ENCODE measurements at places on chromosomes 11 and 22. TPM values are rescaled to one million over a fixed set of nuclear protein-coding genes. Genes with fewer than 3 reads are reported as not detected.
A peak's percentile ranks its signal among the peaks of the same experiment; 100 is the strongest.

KRTAP5-10 gene
- not detected for total RNA-seq

UBXN1 gene
- 205 TPM for total RNA-seq

OR4A16 gene
- total RNA-seq, result not detected

CSKMT gene
- total RNA-seq, result 17.0 TPM

HTR3A gene
- total RNA-seq, result not detected

POU2AF1 gene
- total RNA-seq, result not detected

HEPHL1 gene
- total RNA-seq, result not detected

GRCh38 chr11:5624489-5625279 lies at the start of gene TRIM34:
TRIM34 (plus strand) TSS chr11:5625001; CDS start chr11:5632332, 7,331 bp downstream.
- peak; percentile 33 for DNase-seq

DNA sequence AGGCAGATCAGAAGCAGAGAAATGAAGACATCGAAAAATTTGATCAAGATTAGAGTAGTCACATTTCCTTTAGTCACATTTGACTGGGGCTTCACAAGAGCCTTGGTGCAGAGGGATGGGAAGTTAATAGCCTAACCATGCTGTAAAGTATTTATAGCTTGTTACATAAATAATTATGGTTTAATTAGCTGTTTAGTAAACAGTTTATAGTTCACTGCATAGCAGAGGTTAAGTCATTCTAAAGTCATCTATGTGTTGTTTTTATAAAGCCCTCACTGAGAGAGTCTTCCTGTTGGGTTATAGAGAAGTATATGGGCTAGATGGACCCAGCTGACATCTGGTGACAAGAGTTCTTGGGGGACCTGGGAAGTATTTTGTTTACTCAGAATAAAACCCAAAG lies 47.1 kb downstream of the INSC start:
- no peak for DNase-seq

- no peak for DNase-seq
Observed at GRCh38 chr11:58691675-58692074, 40.1 kb downstream of the GLYAT start.

DNA sequence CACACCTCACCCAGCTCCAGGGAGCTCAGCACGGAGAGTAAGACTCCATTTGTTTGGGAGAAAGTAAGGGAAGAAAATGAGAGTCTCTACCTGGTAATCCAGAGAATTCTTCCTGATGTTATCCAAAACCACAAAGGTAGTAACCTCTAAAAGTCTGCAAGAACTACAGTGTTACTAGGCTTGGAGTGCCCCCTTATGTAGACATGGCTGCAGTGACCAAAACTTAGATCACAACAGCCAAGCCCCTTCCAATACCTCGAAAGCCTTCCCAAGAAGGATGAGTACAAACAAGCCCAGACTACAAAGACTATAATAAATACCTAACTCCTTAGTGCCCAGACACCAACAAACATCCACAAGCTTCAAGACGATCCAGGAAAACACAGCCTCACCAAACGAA lies 4.9 kb downstream of the UBE2L6 start:
- no peak for DNase-seq

GRCh38 chr22:50476868-50477267 lies 2.0 kb upstream of the SBF1 start:
- DNase-seq, result no peak

DNA sequence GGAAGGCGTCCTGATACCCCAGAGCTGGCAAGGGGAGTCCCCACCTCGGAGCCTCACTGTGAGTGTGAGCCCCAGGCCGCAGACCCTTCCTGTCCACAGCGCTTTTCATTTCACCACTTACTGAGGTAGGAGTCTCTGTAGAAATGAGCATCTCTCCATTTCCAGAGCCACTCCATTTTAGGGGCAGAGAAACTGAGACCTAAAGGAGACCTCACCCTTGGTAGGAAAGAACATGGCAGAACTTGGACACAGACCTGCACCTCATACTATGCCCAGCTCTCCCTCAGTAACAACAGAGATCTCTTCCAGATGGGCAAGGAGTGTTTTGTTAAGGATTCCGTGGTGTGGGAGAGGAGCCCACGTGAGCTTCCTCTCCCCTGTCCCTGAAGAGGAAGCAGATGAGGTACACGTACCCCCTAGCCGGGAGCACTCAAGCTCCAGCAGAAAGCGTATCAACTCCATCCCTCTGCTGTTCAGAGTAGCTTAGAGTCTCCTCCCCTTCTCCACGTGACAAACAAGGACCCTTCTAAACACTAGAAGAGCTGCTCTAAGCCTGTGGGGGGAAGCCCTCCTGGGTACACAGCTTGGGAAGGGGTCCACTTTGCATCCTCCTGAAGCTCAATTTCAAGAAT lies 532 bp upstream of the VSIG2 start:
- DNase-seq, result no peak

GRCh38 chr11:125481531-125481930 lies 14.5 kb downstream of the FEZ1 start:
- no peak for DNase-seq

GRCh38 chr22:46524203-46524740 lies 13.1 kb downstream of the CELSR1 start:
- DNase-seq, result no peak

DNA sequence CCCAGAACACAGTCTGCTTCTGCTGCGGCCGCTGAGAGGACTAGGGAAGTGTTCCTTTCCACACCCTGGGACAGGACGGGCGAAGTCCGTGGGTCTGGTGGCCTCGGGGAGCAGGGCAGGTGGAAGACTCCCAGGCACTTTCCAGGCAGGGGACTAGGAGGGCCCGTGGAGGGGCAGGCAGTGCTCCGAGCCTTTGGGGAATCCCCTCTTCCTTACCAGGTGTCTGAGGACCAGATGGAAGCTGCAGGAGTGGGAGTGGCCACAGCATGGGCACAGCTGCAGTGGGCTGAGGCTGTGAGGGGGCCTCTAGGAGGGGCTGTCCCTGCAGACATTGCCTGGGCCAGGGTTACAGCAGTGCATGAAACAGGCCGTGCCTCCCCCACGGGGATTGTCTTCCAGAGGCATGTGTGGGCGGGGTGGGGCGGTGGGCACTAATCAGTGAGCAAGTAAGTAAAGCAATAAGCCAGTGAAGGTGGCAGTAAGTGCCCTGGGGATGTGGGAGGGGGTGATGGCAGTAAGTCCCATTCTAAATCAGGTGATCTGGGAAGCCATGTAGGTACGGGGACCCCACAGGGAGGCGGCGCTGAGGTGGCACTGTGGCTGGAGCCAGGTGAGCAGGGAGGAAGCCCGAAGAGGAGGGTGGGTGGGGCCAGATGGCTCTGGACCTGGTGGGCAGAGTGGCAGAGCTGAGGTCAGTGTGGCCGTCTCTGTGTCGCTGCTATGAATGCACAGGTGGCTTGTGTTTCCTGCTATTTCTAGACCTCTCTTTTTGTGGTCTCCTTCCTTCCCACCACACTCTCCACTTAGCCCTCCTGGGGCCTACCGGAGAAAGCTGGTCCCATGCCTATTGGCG lies 66.4 kb downstream of the CTTN start:
- no peak for DNase-seq

DNA sequence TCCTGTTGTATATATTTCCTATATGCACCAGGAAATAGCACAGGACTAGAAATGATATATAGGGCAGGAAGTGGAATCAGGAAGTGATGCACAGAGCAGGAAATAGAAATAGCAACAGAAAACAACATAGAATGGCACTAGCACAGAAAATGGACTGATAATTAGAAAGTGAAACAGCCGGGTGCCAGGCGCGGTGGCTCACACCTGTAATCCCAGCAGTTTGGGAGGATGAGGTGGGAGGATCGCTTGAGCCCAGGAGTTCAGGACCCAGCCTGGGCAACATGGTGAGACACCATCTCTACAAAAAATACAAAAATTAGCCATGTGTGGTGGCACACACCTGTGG lies 10.0 kb upstream of the RELT start:
- no peak for DNase-seq

DNA sequence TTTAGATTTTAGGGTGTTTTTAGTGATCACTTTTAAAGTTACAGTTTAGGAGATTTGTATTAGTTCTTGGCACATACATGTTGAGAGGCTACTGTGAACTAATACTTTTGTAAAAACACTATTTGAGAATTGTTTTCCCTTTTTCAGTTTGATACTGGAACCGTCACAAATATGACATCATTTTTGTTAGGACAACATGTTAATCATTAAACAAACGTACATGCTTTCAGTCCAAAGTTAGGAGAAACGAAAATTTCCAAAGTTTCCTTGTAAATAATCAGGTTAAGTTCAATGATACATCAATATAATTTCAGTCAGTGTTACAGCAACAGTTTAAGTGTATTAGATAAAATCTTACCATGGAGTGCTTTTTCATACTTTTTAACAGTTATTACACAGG lies 53.1 kb downstream of the SPECC1L start:
- no peak for DNase-seq

GRCh38 chr11:130118165-130118564 lies 41.4 kb upstream of the ST14 start:
- DNase-seq, result no peak

DNA sequence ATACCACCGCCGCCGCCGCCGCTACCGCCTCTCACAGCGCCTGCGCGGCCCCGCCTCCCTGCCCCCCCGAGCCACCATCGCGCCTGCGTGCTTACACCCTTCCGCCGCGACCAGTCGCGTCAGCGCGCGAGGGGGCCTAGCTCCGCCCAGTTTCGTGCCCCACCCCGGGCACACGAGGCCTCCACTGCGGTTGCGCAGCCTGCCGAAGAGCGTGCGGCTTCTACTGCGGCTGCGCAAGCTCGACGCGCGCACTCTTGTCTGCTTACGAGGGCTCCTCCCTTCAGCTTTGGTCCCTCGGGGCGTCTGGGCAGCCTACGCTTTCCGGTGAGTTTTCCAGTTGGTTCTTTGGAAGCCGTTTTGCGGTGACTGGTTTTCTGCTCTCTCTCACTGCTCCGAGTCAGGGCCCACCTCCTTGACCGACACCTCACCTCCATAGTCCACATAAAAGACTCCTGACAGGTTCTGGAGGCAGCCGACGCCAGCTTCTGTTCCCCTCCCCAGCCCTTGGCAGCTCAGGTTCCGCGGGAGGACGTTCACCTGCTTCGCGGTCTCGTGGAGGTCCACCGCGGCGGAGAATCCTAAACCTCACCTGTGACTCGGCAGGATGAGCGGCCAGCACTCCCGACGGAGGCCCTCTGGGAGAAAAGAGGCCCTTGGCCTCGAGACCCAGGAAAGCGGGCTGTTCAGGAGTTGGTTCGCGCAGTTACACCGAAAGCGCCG lies at the start of gene PITPNB:
TSS of gene PITPNB (minus strand) at position 35 of the 720 bp plus-strand sequence. CDS start 65 bp downstream, outside the sequence.
- DNase-seq, result peak; percentile 93

GRCh38 chr22:45877036-45877380 lies 100.0 kb downstream of the WNT7B start:
- DNase-seq, result no peak

DNA sequence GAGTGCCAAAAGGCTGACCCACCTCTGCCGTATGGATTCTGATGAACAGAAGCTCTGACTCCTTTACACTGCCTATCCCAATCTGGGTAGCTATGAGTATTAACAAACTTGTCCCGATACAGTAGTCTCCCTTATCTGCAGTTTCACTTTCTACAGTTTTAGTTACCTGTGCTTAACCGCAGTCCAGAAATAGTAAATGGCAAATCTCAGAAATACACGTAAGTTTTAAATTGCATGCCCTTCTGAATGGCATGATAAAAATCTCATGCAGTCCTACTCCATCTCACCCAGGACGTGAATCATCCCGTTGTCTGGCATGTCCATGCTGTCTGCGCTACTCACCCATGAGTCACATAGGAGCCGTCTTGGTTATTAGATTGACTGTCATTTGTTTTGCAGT lies 68.8 kb downstream of the SNX19 start:
- DNase-seq, result no peak

DNA sequence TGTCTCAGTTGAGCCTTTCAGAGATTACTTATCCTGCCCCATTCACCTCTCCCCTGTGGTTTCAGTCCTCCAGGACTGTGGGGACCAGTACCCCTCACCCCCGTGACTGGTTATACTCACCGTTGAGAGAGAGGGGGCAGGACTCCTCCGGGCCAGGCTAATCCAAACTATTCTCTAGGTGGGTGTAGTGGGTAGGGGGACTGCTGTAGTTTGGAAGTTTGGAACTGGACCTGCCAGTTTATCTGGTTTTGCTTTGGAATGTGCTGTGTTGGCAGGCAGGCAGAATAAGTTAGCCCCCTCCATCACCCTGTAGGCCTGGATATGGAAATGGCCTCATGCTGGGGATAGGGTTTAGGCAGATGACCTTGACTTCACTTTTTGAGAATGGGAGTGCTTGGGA lies 13.5 kb downstream of the TEAD1 start:
- no peak for DNase-seq

- no peak for DNase-seq
Observed at GRCh38 chr11:11430431-11430830, 77.4 kb upstream of the CSNK2A3 start.

GRCh38 chr22:50008151-50009040 lies 4.2 kb downstream of the IL17REL start:
- no peak for DNase-seq

GRCh38 chr22:35418088-35418487 lies 18.1 kb downstream of the MCM5 start:
- no peak for DNase-seq

DNA sequence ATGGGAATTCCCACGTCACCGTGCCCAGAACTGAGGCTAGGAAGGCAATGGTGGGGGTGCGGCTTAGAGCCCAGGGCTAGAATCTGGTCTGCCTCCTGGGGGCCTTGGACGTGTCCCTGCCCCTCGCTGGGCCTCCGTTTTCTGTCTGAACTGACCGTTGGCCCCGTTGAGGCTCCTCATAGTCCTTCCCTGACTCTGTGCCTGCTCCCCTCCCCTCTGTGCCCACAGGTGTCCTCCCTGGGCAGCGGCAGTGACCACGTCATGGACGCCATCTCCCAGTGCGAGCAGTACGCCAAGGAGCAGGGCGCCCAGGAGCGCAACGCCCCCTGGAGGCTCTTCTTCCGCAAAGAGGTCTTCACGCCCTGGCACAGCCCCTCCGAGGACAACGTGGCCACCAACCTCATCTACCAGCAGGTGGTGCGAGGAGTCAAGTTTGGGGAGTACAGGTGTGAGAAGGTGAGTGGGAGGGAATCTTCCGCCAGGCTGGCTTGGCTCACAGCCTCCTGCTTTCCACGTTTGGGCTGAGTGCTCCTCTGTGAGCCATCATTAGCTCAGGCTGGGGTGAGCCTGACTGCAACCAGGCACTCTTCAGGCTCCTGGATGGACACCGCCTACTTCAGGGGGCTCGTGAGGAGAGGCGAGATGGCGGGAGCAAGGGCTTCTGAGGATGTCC lies 63.9 kb downstream of the MYO7A start:
- DNase-seq, result no peak

- no peak for DNase-seq
Observed at GRCh38 chr11:80383655-80384054, 942.8 kb upstream of the TENM4 start.

DNA sequence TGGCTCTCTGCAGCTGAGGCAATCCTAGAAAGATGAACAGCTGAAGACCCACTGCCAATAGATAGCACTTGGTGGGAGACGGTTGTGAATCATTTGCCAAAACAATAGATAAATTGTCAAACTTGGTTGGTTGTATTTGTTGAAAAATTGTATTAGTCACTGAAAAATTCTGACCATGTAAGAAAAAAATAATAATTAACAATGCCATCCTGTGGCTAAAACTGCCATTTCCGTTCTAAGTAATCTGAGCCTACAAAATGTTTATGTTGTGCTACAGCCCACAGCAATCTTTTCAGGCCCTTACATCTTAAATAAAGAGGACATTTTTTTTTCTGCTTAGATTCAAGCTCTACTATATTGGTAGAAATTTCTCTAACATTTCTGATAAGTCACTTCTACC lies 103.2 kb upstream of the ANO3 start:
- DNase-seq, result no peak

- DNase-seq, result no peak
Observed at GRCh38 chr11:44319552-44320288, 9.8 kb upstream of the ALX4 start.

- no peak for DNase-seq
Observed at GRCh38 chr11:112995423-112996090, 34.3 kb downstream of the NCAM1 start.

GRCh38 chr11:65498977-65499712 lies at the start of gene MALAT1:
MALAT1 (plus strand) TSS chr11:65499045.
- DNase-seq, result peak; percentile 91

Measured in tibial nerve (tissue), 4 donors.